SK-N-MC (cell line): ENCODE measurements at places on chromosomes 2 and 18.

GRCh38 chr2:123532126-123532525, 493.0 kb upstream of the CNTNAP5 start:
- DNase-seq, result no peak

DNA sequence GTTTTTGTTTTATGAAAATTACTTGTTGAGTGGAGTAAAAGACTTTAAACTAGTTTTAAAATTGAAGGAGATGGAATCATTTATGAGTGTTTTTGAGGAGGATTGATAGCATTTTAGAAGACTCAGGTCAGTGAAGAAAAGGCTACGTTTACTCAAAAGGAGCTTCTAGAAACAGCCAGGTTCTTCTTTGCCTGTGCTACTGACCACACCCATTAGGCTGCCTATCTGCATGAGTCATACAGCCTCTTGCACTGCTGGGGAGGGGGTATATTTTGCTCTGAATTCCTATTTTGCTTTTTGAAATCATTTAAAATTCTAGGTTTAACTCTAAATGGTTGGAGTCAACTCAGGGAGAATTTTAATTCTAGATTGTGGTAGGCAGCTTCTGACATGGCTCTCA, 22.3 kb downstream of the EFEMP1 start:
- no peak for DNase-seq

GRCh38 chr2:20682167-20682920, 15.4 kb downstream of the GDF7 start:
- no peak for DNase-seq

DNA sequence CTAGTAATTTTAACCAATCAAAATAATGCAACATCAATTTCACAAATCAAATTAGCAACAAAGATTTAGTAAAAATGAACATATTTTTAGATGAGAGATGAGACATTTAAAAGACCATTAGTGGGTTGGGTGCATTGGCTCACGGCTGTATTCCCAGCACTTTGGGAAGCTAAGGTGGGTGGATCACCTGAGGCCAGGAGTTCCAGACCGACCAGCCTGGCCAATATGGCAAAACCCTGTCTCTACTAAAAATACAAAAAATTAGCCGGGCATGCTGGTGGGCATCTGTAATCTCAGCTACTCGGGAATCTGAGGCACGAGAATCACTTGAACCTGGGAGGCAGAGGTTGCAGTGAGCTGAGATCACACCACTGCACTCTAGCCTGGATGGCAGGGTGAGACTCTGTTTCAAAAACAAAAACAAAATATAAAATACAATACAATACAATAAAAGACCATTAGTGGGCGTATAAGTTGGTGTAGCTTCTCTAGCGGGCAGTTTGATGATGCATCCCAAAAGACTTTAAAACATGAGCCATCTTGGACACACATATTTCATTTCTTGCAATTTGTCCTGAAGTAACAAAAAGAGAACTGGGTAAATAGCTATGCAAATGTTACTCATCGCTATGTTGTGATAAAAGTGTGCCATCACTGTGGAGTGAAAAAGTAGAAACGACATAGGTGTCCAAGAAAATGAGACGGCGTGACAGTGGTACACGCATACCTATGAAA, 101.8 kb downstream of the COL6A3 start:
- no peak for DNase-seq

GRCh38 chr2:101300836-101301235, 7.7 kb downstream of the RNF149 start:
- no peak for DNase-seq

DNA sequence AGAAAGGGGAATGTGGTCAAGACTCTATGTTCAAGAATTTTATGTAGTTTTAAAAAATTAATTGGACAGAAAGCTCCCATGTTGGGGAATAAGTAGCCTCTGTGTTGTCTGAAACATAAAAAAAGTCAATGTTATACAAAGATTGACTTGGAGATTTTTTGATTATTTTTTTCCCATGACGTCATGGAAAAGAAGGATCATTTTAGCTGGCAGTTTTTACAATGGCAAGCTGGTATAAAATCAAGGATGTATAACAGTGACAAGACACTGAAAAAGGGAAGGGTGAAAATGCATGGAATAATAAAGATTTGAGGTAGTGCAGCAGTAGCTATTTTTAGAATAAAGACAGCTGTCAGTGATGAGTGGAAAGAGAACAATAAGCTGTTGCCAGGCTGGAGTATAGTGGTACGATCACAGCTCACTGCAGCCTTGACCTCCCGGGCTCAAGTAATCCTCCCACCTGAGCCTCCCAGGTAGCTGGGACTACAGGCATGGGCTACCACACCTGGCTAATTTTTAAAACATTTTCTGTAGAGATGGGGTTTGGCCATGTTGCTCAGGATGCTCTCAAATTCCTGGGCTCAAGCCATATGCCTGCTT, 9.2 kb downstream of the SLC39A10 start:
- DNase-seq, result no peak

DNA sequence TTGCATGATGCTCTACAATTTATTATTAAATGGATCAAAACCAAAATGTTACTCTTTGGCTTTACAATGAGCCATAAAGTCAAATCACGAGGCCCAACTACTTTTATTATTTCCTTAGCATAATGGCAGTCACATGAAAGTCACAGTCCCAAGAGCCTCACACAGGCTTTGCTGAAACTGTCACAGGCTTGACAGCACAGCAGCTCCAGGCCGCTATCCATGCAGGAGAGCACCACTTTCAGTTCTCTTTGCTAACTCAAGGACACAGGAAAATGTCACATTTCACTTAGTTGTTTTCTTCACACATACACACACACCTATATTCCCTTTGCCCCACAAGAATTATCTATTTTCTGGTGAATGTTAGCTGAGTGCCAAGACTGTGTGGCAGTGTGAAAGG, 11.1 kb upstream of the MSGN1 start:
- DNase-seq, result no peak

GRCh38 chr18:75323821-75324585, 103.5 kb downstream of the SMIM21 start:
- no peak for DNase-seq

DNA sequence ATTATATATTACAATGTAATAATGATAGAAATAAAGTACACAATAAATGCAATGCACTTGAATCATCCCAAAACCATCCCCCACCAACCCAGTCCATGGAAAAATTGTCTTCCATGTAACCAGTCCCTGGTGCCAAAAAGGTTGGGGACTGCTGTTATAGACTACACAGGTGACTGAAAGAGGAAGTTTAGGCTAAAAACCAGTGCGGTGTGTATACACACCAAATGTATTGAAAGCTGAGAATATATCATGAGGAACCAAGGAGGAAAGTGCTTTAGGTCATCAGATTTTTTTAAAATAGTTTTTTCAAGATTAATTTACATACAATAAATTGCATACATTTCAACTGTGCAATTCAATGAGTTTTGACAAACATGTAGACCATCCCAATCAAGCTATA, 20.5 kb upstream of the C1D start:
- DNase-seq, result no peak
